A549 treated with DMSO at 1 μM for 4 hours (cell line): ENCODE measurements at places on chromosomes 7 and 10. TPM values are rescaled to one million over a fixed set of nuclear protein-coding genes. Genes with fewer than 3 reads are reported as not detected.

The CDNF gene
- 0.85 to 1.6 TPM (median 0.97 TPM) in 5 replicates for total RNA-seq

The FXYD4 gene
- total RNA-seq, result not detected in 5 replicates

The SDK1 gene
- total RNA-seq, result 0.36 to 0.52 TPM (median 0.46 TPM) in 5 replicates

The CPA4 gene
- 6.1 to 12.3 TPM (median 8.3 TPM) in 5 replicates for total RNA-seq

The PRSS37 gene
- total RNA-seq, result not detected in 5 replicates

The RASA4B gene
- total RNA-seq, result 1.4 to 1.9 TPM (median 1.7 TPM) in 5 replicates

The LIPF gene
- not detected in 5 replicates for total RNA-seq

The UCMA gene
- not detected in 5 replicates for total RNA-seq

The FBXO24 gene
- 0.12 to 0.24 TPM (median 0.22 TPM) in 5 replicates for total RNA-seq

The CLCN1 gene
- 0.03 to 0.07 TPM (median 0.06 TPM) in 3 of 5 replicates, not detected in the others for total RNA-seq

The SFTPA1 gene
- total RNA-seq, result not detected in 5 replicates

The MOGAT3 gene
- total RNA-seq, result not detected in 5 replicates

The DLX6 gene
- 0.09 to 0.17 TPM in 2 of 5 replicates, not detected in the others for total RNA-seq

The TMEM213 gene
- total RNA-seq, result not detected in 5 replicates

The WDR11 gene
- 21.3 to 28.3 TPM (median 25.2 TPM) in 5 replicates for total RNA-seq

The MNX1 gene
- 3.8 to 6.1 TPM (median 5.5 TPM) in 5 replicates for total RNA-seq

The SLC12A9 gene
- total RNA-seq, result 14.0 to 16.5 TPM (median 14.7 TPM) in 5 replicates

The NODAL gene
- total RNA-seq, result 0.06 TPM in 1 of 5 replicates, not detected in the others

The MICALL2 gene
- total RNA-seq, result 20.3 to 32.9 TPM (median 30.5 TPM) in 5 replicates

The TAS2R4 gene
- total RNA-seq, result 0.12 to 0.33 TPM (median 0.13 TPM) in 5 replicates

The AKR1D1 gene
- total RNA-seq, result not detected in 5 replicates

The ADAMTS14 gene
- 0.08 to 0.11 TPM (median 0.08 TPM) in 5 replicates for total RNA-seq

The UBTD1 gene
- total RNA-seq, result 15.7 to 20.4 TPM (median 17.4 TPM) in 5 replicates

The PLCE1 gene
- total RNA-seq, result 4.9 to 7.0 TPM (median 6.3 TPM) in 5 replicates

The AKR1B15 gene
- total RNA-seq, result 26.7 to 44.7 TPM (median 39.4 TPM) in 5 replicates

The OPN1SW gene
- not detected in 5 replicates for total RNA-seq

The BAG3 gene
- 93.1 to 158 TPM (median 138 TPM) in 5 replicates for total RNA-seq

The DYDC2 gene
- total RNA-seq, result 0.05 to 0.25 TPM in 2 of 5 replicates, not detected in the others

The AKR1E2 gene
- total RNA-seq, result 6.2 to 9.8 TPM (median 8.6 TPM) in 5 replicates

The SPDYE2B gene
- total RNA-seq, result 0.05 TPM in 1 of 5 replicates, not detected in the others

The MET gene
- 90.2 to 136 TPM (median 115 TPM) in 5 replicates for total RNA-seq

The MGAM2 gene
- total RNA-seq, result 0.01 TPM in 1 of 5 replicates, not detected in the others

The UTF1 gene
- 0.07 TPM in 1 of 5 replicates, not detected in the others for total RNA-seq
